ENCODE measurements at places on chromosomes 13 and 19.

DNA sequence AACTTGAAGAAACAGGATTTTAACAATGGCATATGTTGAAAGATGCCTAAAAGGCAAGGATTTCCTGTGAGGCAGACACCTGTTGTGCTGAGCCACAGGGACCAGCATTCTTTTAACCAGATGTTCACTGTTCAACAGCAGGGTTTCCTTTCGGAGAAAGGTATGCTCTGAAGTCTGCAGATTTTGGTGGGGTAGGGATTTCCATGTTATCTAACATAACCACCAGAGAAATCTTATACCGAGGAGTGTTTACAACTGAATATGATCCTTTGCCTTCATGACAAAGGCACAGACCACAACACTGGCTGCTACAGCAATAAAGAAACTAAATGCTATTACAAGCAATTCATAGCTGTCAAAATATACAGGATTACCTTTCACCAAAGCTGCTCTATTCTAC is 48.1 kb downstream of the MPHOSPH8 start:
- DNase-seq = no peak

DNA sequence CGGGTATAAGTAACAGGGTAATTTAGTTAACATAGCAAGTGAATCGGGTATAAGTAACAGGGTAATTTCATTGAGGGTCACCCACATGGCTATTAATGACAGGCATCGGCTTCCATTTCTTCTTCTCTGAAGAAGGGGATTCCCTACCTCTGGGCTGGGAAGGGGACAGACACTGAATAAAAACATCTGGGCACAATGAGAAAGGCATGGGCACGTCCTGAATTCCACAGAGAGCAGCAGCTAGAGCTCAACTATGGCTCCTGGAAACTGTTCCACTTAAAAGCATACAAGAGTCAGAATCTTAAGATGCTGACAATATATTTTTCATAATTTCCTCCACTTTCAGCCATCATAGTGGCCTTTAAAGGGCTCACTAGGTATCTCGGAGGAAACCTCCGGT is 51.8 kb downstream of the CRYL1 start:
- DNase-seq = no peak

GRCh38 chr13:100280681-100281080 is 191.8 kb downstream of the PCCA start:
- no peak for DNase-seq

GRCh38 chr19:46880431-46880830 is 19.6 kb downstream of the ARHGAP35 start:
- no peak for DNase-seq

DNA sequence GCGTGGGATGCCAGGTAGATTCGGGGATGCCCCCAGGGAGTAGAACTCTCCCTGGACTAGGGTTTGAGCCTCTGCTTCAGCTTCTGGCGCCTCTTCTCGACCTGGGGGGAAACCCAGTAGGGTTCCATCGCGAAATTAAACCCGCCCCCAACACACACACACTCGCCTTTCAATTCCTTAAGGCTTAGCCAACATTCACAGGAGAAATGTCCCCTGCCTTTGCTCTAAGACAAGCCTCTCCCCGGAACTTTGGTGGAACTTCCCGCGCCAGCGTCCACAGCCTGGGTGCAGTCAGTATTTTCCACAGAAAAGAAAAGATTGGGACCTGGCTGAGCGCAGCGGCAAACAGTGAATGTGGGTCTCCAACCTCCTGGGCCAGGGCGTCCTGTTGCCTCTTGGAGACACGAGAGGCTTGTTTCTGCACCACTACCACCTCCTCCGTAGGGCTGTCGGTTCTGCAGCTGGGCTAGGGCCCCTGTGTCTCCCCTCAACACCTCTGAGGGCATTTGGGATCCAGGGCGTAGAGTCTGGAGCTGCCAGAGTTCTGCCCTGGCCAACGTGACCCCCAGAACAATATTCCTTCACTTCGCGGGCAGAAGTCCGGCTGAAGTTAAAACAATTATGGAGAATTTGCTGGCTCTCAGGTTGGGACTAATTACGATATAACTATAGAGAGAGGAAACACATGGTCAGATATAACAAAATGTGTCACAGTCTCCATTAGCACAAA is 3.2 kb downstream of the PDX1 start:
- no peak for DNase-seq

DNA sequence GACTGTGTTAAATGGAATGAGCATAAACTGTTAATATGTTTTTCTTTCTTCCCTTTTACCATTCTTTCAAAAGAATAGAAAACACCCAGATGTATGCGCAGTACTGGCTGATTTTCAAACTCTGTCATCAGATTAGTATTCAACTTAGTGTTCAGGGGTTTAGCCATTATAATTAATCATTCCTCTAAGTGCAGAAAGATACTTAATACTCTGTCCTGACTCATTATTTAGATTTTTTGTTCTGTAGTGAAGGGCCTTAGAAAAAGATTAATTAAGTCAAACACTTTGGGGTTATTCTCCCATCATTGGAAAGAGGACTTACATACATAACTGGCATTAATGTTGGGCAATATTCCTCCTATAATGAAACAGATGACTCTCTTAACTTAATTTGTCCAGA is 1316.7 kb upstream of the SLC10A2 start:
- no peak for DNase-seq

GRCh38 chr19:16612636-16613035 is 15.4 kb downstream of the MED26 start:
- DNase-seq = no peak

- DNase-seq = no peak
Measured at GRCh38 chr13:20359335-20359734, 127.2 kb upstream of the GJB6 start.

DNA sequence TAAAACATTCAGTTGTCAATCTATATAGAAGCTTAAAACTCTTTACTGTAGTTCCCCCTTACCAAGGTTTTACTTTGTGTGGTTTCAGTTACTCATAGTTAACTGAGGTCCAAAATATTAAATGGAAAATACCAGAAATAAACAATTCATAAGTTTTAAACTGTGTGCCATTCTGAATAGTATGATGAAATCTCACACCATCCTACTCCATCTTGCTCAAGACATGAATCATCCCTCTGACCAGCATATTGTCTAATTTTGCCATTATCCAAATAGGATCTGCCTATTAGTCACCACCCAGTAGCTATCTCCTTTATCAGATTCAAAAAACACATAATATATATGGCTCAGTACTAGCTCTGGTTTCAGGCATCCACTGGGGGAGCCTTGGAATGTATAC is 22.4 kb downstream of the ZNF571 start:
- DNase-seq = no peak

DNA sequence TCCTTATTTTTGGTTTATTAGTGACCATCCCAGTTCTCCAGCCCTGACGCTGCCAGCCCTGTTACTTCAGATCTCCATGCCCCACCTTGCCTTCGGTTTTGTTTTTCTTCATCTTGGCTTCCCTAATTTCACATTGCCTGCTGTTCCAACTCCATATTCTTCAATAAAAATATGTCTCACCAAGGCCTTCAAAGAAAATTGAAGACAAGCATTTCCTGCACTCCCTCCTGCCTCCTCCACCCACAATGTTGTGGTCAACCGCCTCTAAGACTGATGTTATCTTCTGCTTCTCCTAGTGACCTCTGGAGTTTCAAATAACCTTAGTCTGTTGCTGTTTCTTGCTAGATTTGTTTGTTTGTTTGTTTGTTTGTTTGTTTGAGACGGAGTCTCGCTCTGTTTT is 14.6 kb downstream of the PLD3 start:
- DNase-seq = no peak

DNA sequence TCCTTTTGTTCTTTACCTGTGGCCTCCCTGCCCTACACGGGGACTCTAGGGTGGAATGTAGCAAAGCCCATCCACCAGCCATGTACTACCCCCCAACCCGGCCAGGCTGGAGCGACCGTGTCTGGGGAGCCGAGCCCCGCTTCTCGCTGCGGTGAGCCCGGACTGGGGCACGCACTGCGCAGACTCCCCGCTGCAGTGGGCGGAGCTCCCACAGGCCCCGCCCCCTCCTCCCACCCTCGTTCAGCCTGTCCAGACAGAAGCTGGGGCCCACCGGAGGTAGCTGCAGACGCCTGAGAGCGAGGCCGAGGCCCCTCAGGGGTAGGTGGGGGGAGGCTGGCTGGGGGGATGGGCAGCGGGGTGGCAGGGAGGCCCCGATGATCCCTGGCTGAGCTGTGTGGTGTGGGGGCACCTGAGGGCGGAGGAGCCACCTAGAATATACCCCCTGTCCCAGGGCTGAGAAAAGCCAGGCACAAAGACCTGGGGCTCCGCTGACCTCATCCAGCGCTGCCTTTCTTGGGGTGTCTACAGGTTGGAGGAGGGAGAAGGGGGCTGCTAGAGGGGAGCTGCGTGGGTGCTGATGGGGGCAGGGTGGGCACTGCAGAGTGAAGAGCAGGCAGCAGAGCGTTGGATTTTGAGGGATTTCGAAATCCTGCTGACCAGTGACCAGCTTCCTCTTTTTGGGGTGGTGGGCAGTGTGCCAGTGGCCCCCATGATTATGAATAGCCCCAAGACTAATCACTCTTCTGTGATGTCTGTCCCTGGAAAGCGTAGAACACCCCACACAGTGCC is 17.3 kb downstream of the PLD3 start:
- peak; percentile 85 for DNase-seq

- DNase-seq = no peak
Measured at GRCh38 chr19:53915000-53915399, 5.9 kb downstream of the CACNG7 start.

DNA sequence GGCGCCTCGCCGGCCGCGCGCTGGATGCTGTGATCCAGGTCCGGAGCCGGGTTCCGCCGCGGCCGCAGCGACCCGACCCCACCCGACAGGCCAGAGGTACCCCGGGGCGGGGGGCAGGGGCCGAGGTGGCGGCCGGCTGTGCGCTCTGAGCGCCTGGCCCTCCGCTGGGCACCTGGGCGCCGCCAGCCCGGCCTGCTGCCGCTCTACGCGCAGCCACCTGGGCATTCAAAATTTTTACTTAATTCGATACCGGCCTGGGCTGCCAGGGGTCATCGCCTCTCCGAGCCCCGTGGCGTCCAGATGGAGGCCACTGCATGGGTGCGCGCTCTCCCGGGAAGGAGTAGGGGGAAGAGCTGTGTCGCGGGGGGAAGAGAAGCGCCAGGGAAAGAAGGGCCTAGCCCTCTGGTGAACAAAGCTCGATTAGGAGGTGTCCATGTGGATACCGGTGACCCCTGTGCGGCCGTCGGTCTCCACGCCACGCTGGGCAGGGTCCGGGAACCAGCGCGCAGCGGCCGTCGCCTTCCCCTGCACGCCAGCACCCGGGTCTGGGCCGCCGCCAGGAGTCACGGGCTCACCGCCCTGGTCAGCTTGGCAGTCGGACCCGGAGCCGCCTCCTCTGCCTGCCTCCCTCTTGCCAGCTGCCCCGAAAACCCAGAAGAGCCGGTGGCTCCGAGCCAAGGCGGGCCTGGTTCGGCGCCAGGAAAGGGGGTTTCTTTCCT is 666 bp downstream of the BIVM start:
- peak; percentile 60 for DNase-seq

- no peak for DNase-seq
Measured at GRCh38 chr13:50576156-50576555, 267.3 kb downstream of the DLEU7 start.

- DNase-seq = no peak
Measured at GRCh38 chr19:13884726-13885591, 8.0 kb downstream of the NANOS3 start.

DNA sequence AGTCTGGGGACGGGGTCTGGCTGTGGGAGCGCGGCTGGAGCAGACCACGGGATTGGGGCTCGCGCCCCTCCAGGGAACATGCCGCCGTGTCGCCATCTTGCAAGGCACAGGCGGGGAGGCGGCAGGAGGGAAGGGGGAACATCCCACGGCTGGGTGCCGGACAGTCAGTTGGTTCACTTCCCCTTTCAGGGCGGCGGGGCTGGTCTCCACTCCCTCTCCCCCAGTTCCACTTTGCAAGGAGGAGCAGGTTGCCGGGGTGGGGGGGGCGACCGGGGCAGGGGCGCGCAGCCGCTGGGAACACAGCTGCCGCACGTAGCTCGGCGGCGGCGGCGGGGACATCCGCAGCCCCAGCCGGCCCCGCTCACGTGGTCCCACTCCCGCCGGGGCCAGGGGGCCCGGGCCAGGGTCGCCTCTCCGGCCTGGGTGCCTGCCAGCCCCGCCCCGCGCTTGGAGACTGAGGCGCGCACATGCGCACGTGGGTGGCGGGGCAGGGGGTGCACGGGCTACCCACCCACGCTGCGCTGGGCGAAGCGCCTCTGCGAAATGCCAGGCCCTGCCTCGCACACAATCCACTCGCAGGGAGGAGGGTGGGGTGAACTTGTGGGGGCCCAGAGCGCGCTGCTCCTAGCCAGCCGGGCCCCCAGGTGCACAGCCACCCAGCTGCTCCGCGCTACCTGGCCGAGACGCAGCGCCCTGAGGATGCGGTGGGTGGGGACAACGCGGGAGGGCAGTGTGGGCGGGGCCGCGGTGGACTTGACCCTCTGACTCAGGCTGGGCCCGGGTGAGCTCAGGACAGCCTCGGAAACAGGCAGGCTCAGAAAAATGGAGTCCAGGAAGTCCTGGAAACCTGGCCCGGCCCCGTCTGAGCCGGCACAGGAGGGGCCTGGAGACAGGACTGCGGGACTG is 6.4 kb downstream of the KLF16 start:
- DNase-seq = no peak

GRCh38 chr19:506404-507285 is 652 bp upstream of the TPGS1 start:
- peak; percentile 94 for DNase-seq

DNA sequence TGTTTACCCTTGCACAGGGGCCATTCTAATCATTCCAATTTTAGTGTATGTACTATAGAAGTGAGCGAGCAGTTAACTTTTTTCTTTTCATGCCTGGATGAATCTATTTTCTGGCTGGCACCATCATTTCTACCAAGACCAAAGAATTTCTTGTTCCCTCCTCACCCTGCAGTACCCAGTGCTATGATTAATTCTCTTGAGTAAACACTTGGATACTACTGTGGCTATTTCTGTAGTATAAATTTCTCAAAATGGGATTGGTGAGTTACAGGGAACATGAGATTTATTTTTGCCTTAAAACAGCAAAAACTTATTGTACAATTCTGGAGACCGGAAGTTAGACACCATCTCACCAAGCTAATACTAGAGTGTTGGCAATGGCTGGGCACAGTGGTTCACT is 7.6 kb downstream of the ZNF446 start:
- DNase-seq = no peak

DNA sequence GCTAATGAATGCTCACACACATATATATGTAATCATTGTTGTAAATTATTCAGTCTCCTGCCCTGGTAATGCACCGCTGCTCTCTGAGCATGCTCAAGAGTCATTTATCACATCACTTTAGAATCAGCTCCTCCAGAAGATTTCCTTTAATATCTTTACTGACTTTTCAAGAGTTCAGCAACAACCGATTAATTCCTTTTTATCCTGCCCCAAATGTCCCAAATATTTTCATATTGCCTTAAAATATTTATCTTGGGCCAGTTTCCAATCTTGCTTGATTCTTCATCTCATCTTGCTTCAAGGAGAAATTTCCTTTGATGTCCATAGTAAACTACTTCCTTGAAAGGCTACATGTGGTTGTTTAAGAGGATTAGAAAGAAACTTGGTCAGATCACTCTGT is 132.5 kb downstream of the NHLRC3 start:
- DNase-seq = no peak

- no peak for DNase-seq
Measured at GRCh38 chr13:73412933-73413332, 354.1 kb downstream of the KLF5 start.

- DNase-seq = no peak
Measured at GRCh38 chr19:17335575-17335974, 920 bp upstream of the ANO8 start.

- no peak for DNase-seq
Measured at GRCh38 chr13:40999416-40999815, 19.7 kb downstream of the ELF1 start.

GRCh38 chr13:77874406-77874805 is 44.2 kb downstream of the EDNRB start:
- no peak for DNase-seq
